Panc1 (cell line): ENCODE measurements at places on chromosomes 11 and 22. TPM values are rescaled to one million over a fixed set of nuclear protein-coding genes. Genes with fewer than 3 reads are reported as not detected.

The FGF4 gene
- not detected for total RNA-seq

The PATE2 gene
- total RNA-seq = 0.18 TPM

The MCAM gene
- 27.2 TPM for total RNA-seq

GRCh38 chr11:17976651-17977050, 36.2 kb downstream of the SERGEF start:
- no peak overlapping the region for H3K4me3 ChIP-seq
- no peak overlapping the region for H3K27ac ChIP-seq
- no peaks in the 10 kb centered on the region for H3K4me1 ChIP-seq

The SLC5A4 gene
- total RNA-seq = not detected

The TTC36 gene
- total RNA-seq = 1.2 TPM

The DGCR8 gene
- 35.0 TPM for total RNA-seq

DNA sequence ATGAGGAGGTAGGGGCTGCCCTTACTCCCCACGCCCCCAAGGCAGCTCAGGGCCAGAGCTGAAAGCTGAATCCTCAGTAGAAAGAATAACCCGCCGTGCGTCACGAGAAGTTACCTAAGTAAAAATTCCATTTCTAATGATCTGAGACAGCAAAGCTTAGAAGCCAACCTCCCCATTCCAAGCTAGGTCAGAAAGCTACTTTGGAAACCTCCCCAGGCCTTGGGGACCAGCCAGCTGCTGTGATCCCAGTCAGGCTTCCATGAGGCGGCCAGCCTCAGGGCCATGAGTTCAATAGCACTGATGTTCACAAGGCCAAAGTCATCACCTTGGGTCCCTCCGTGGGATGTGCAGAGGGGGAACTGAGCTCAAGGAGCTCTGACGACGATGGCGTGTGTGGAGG, 6.9 kb downstream of the SHISAL1 start:
- H3K36me3 ChIP-seq = no peaks in the 10 kb centered on the region
- H3K4me1 ChIP-seq = no peaks in the 10 kb centered on the region
- no peaks in the 10 kb centered on the region for H3K27me3 ChIP-seq
- no peak overlapping the region for H3K27ac ChIP-seq
- DNase-seq = no peak

The PGR gene
- total RNA-seq = not detected

DNA sequence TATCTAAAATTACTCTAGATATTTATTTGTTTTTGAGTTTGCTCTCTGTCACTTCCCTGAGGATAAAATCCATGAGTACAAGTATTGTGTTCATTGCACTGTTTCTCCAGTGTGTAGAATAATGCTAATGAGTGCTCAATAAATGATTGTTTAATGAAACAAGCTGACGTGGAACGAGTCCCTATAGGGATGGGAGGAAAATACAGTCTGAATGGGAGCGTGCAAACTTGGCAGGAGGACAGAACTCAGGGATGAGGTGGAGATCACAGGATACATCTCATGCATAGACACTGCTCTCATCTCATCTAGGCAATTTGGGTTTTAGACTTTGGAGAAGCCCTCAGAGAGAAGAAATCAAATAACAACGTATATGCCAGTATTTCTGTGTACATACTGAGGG, 58.4 kb upstream of the ZC3H12C start:
- H3K4me1 ChIP-seq = no peaks in the 10 kb centered on the region
- no peak for DNase-seq
- no peaks in the 10 kb centered on the region for H3K27me3 ChIP-seq
- H3K36me3 ChIP-seq = no peaks in the 10 kb centered on the region
- H3K27ac ChIP-seq = no peak overlapping the region
- no peak overlapping the region for H3K4me3 ChIP-seq

GRCh38 chr11:4454021-4454420, 4.9 kb downstream of the OR52K2 start:
- H3K27me3 ChIP-seq = 0 out of 2 replicates have a peak, but pooled peaks cover 4% of the 10 kb centered on the region
- H3K36me3 ChIP-seq = no peaks in the 10 kb centered on the region
- no peak for DNase-seq
- no peak overlapping the region for H3K27ac ChIP-seq
- no peak overlapping the region for H3K4me3 ChIP-seq

GRCh38 chr11:64117763-64118459, 48.0 kb downstream of the MACROD1 start:
- no peak overlapping the region for H3K27ac ChIP-seq
- no peaks in the 10 kb centered on the region for H3K27me3 ChIP-seq
- H3K36me3 ChIP-seq = no peaks in the 10 kb centered on the region
- no peak for DNase-seq
- H3K4me3 ChIP-seq = no peak overlapping the region

The IZUMO1R gene
- total RNA-seq = not detected

The SF3B2 gene
- total RNA-seq = 271 TPM

DNA sequence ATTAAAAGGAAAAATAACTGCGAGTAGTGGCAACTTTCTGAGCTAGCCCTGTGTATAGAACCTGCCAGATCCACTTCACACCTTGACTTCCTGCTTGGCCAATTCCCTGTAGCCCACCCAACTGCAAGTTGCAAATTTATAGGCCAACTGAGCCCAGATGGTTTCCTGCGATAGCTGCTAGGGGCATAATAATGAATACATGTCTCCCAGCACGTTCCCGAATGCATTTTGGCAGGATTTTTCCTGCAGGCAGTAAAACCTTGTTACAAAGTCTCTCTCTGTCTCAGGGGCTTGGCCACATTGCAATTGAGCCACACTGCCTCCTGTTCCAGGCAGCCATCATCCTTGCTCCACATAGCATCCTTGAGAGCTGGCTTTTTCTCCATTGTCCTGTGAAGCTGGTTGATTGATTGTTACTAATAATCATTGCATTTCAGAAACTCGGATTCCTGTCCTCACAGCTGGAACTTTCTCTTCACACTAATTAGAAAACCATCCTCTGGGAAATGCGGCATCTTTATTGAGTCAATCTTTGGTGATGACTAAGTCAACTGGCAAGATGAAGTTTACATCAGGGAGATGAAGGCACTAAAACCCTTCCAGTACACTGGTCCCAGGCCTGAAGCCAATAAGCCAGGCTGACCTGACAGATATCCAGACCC, 18.6 kb upstream of the LMO2 start:
- H3K4me3 ChIP-seq = no peak overlapping the region
- no peaks in the 10 kb centered on the region for H3K36me3 ChIP-seq
- no peak overlapping the region for H3K27ac ChIP-seq
- no peak for DNase-seq
- H3K27me3 ChIP-seq = peaks cover 2% of the 10 kb centered on the region; the same call in 1 of the 2 replicates

DNA sequence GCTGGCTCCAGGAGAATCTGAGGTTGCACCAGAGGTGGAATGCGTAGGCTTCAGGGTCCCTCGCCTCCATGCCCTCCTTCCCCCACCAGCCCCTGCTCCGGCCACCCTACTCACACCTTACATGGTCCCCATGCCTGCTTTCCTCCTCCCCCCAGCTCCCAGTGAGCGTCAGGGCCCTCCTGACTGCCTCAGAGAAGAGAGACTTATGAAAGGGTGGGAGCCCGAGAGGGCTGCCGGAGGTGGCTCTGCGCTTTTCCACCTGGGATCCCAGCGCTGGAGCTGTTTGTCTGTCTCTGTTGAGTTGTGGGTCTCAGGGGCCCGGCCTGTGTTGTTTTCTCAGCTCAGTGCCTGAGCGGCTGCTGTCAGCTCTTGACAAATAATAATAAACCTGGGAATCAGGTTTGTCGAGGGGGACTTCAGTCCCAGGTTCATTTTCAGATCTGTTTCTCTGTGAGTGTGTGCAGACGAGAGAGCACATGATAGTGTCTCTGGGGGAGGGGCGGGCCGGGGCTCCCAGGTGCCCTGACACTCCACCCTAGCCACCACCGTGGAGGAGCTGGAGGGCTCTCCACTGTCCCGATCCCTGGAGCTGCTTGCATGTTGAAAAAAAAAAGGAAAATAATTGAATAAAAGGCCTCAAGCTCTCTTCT, 153.7 kb downstream of the FEZ1 start:
- H3K4me3 ChIP-seq = no peak overlapping the region
- peaks cover 10% of the 10 kb centered on the region; the same call in 1 of the 2 replicates for H3K27me3 ChIP-seq
- H3K4me1 ChIP-seq = no peaks in the 10 kb centered on the region

The P2RY2 gene
- total RNA-seq = 2.4 TPM

- H3K4me3 ChIP-seq = no peak overlapping the region
- peaks cover 6% of the 10 kb centered on the region for H3K27me3 ChIP-seq
- H3K27ac ChIP-seq = no peak overlapping the region
- H3K36me3 ChIP-seq = no peaks in the 10 kb centered on the region
- no peaks in the 10 kb centered on the region for H3K4me1 ChIP-seq
Measured at GRCh38 chr11:95512177-95512576, 277.4 kb downstream of the FAM76B start.

The TMEM191C gene
- total RNA-seq = 2.9 TPM

The ISX gene
- not detected for total RNA-seq

DNA sequence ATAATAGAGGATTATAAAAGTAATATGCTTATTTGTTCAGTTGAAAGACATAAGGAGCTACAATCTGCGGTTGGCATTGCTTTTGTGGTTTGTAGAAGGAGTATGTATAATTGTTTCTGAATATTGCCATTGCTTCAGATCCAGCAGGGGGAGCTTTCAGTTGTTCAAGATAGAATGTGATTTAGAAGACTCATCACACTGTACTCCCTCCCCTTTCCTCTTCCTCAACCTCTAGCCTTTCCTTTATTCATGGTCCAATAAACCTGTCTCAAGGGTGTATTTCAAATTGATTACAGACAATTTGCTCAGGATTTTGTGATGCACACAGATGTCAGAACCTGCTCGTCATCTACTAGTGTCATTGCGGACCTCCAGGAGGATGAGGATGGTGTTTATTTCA, 9.8 kb downstream of the PRMT3 start:
- H3K4me3 ChIP-seq = no peak overlapping the region
- peaks cover 30% of the 10 kb centered on the region for H3K36me3 ChIP-seq
- DNase-seq = no peak
- no peak overlapping the region for H3K27ac ChIP-seq
- H3K27me3 ChIP-seq = no peaks in the 10 kb centered on the region
- no peaks in the 10 kb centered on the region for H3K4me1 ChIP-seq

The OR51I1 gene
- not detected for total RNA-seq

DNA sequence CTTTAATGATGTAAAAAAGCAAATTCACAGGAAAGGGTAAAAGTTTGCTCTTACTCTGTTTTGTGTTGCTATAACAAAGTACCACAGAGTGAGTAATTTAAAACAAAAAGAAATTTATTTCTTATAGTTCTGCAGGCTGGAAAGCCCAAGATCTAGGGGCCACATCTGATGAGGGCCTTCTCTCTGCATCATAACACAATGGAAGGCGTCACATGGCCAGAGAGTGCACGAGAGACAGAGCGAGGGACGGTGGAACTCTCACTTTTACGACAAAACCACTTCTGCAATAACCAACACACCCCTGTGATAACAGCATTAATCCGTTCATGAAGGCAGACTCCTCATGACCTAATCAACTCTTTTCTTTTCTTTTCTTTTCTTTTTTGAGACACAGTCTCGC, 31.1 kb downstream of the CD6 start:
- peaks cover 6% of the 10 kb centered on the region; the same call in 1 of the 2 replicates for H3K27me3 ChIP-seq
- H3K27ac ChIP-seq = no peak overlapping the region
- H3K4me3 ChIP-seq = no peak overlapping the region
- H3K36me3 ChIP-seq = no peaks in the 10 kb centered on the region
- H3K4me1 ChIP-seq = no peaks in the 10 kb centered on the region; the same call in 1 of the 2 replicates
- no peak for DNase-seq
